ENCODE measurements at places on chromosomes 12 and 14.

DNA sequence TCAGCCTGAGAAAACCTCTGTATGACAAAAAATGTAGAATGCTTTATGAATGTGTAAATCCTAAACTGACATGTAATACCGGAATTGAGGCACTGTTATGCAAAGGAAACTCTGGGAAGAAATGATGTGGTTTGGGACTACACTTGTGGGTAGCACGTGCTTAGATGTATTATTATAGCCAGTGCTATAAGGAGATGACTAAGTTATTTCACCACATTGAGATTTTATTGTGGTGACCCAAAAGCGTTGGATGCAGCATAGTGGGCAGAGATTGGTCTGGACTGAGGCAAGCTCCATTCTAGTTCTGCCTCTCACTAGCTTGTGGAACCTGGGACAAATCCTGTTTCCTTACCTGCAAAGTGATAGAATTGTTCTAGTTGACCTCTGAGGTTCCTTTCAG is 172.2 kb downstream of the SNAPC1 start:
- no peak for DNase-seq

DNA sequence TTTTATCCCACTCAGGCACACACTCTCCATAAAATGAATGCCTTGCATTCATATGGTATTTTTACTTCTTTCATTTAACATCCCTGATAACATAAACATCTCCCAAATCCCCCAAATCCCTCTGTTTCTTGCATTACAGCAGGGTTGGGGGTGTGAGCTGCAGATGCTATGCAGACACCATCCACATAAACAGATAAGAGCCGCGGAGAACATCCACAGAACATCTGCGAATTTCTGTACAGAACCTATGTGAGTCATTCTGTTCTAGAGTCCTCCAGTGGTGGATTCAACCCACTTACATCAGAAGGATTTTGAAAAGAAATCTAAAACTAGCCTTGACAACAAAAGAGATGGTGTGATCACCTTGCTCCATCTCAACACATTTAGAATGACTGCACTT is 20.3 kb downstream of the FBLN5 start:
- DNase-seq, result no peak

DNA sequence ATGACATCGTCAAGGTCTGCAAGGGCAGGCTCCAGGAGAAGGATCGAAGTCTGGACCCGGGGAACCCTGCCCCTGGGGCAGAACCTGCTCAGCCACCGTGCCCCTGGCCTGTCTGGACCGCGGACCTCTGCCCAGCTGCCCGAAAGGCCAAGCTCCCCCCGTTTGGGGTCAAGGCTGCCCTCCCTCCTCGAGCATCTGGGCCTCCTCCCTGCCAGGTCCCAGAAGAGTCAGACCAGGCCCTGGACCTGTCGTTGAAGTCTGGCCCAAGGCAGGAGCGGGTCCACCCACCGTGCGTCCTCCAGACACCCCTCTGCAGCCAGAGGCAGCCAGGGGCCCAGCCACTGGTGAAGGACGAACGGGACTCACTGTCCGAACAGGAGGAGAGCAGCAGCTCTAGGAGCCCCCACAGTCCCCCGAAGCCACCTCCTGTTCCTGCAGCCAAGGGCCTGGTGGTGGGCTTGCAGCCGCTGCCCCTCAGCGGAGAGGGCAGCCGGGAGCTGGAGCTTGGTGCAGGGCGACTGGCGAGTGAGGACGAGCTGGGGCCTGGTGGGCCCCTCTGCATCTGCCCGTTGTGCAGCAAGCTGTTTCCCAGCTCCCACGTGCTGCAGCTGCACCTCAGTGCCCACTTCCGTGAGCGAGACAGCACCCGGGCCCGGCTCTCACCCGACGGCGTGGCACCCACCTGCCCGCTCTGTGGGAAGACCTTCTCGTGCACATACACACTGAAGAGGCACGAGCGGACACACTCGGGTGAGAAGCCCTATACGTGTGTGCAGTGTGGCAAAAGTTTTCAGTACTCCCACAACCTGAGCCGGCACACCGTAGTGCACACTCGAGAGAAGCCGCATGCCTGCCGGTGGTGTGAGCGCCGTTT is 856 bp downstream of the ZBTB42 start:
- no peak for DNase-seq

DNA sequence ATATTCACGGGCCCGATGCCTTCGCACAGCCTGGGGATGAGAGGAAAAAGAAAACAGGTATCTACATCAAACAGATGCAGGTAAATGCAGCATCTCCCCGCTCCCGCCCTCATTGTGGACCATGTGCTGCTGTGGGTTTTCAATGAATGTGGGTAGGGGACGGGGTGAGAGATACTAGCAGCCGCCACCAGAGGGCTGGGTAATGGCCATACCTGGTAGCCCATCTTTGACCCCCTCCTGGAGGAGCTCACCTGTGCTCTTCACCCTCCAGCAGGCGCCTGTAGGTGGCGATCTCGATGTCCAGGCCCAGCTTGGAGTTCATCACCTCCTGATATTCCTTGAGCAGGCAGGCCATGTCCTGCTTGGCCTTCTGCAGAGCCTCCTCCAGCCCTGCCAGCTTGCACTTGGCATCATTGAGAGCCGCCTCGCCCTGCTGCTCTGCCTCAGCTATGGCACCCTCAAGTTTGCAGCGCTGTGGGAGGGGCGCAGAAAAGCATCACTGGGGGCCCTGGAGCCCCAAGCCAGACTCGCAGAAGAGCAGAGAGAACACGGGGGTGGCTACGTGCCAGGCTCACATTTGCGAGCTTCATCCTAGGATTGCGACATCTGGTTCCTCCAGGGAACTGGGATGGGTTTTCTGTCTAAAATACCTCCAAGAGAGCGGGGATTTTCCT is 10.2 kb downstream of the KRT82 start:
- DNase-seq, result no peak

GRCh38 chr12:2325519-2325918 is 272.7 kb downstream of the CACNA1C start:
- DNase-seq, result no peak

DNA sequence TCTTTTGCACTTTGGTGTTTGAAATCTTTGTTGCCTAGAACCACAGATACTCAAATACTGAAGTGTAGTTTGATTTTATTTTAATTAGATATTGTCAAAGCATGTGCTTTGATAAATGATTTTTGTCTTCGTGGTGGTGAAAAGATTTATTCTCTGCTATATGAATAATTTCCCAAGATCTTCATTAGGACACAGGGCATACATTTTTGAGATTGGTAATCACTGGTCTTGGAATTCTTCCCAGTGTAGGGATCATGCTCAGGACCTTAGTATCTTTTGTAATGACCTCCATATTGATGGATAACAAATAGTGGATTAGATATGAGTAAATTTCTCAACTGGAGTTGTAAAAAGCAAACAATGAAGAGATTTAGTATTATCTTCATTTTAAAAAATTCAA is 28.2 kb downstream of the TBK1 start:
- DNase-seq, result no peak

DNA sequence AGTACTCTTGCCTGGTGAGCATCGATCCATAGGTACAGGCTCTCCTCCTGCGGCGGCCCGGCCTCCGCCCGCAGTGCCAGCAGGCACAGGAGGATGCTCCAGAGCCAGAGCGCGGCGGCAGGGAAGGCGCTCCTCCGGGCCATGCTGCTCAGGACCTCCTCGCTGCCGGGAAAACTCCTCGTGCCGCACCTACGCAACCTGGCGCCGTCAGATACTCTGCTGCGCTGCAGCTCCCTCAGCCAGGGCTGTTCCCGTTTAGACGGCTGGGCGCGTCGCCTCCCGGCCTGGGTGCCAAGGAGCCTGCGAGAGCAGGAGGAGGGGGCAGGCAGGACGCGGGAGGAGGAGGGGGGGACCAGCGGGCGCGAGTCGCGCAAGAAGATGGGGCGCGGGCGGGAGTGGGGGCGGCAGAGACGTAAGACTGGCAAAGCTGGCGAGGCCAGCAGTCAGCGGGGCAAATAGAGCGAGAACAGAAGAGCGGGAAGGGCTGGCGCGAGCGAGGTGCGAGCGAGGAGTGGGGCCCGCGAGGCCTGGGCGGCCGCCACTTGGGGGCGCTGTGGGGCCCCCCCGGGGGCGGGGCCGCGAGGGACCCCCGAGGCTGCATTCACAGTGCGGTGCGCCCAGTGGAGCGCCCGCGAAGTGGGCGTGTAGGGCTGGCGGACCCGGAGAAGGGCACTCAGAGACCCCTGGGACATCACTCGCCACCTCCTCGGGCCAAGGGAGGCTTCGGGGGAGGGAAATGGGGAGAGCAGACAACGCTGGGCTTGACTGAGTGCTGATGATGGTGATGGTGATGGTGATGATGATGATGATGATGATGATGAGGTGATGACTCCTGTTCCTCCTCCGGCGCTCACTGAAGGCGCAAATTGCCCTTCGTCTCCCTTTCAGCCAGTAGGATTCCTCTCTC is at the start of gene WIF1:
Gene WIF1, minus strand, starts transcription at position 257 of the 907 bp plus-strand sequence. Its CDS starts 114 bp downstream, at position 143.
- no peak for DNase-seq

GRCh38 chr14:22648506-22648905 is 4.4 kb upstream of the OR6J1 start:
- no peak for DNase-seq
